ENCODE measurements at places on chromosomes 3 and 15.

DNA sequence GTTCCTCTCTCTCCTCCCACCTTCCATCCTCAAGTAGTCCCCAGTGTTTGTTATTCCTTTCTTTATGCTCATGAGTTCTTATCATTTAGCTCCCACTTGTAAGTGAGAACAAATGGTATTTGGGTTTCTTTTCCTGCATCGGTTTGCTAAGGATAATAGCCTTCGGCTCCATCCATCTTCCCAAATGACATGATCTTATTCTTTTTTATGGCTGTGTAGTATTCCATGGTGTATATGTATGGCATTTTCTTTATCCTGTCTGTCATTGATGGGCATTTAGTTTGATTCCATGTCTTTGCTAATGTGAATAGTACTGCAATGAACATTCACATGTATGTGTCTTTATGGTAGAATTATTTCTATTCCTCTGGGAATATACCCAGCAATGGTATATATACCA lies 62.4 kb upstream of the CFAP161 start:
- DNase-seq, result no peak

GRCh38 chr15:66126456-66126855 lies 127.1 kb downstream of the MEGF11 start:
- DNase-seq, result no peak

- DNase-seq, result no peak
Observed at GRCh38 chr15:72203507-72203837, 5.9 kb upstream of the GRAMD2A start.

- DNase-seq, result no peak
Observed at GRCh38 chr3:170836491-170836890, 33.5 kb downstream of the RPL22L1 start.

- no peak for DNase-seq
Observed at GRCh38 chr3:63990733-63991132, 32.6 kb downstream of the PSMD6 start.

- no peak for DNase-seq
Observed at GRCh38 chr3:70078778-70079177, 79.2 kb downstream of the SAMMSON start.

DNA sequence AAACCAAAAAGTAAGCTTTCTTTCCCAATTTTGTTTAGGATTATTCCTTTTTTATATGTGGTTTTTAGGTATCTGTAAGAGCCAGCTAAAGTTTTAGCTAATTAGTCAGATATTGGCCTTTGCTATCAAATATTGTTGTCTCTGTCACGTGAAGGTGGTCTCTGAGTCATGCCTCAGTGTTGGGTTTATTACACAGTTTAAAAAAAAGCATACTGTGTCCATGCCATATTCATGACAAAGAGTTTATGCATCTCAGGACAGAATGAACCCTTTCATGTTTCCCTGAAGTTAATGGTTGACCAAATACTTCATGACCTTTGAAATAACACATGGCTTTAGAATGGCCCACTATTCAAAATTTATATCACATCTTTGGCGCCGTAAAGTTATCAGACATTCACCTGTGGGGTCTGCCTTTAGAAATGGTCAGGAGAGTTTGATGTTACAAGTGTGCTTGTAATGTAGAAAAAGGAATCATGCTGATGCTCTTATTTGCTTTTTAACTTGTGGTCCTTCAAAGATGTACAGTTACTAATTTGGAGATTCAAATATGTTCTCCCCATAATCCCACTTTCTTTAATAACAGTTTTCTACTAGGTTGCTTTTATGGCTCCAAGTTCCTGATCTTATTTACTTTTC lies 101.5 kb downstream of the MYRIP start:
- no peak for DNase-seq

- DNase-seq, result no peak
Observed at GRCh38 chr15:96325541-96326327, 4.8 kb upstream of the NR2F2 start.

Data from effector CD8-positive, alpha-beta T cell (primary cell).